RCC 7860 (cell line): ENCODE measurements at places on chromosomes 11 and 22.

GRCh38 chr11:122690384-122690783 is 34.9 kb downstream of the UBASH3B start:
- no peak for DNase-seq

GRCh38 chr11:9259981-9260837 is 4.9 kb downstream of the DENND5A start:
- no peak for DNase-seq

DNA sequence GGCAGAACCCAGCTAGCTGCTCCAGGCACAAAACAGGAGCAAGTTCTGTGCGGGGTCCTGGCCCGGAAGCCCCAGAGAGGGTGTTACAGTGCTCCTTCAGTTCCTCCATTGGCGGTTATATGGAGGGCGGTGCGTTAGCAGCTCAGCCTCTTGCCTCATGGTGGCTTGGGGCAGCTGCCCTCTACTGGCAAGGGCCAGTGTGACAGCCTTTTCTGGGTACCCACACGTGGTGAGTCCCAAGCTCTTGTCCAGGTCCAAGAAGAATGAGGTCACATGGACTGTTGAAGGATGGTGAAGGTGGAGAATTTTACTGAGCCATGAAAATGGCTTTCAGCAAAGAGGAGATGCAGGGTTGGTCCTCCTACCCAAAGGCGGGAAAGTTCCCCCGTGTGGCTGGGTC is 100.5 kb downstream of the WT1 start:
- no peak for DNase-seq

- DNase-seq = no peak
Measured at GRCh38 chr11:93468290-93468689, 74.9 kb downstream of the SMCO4 start.

DNA sequence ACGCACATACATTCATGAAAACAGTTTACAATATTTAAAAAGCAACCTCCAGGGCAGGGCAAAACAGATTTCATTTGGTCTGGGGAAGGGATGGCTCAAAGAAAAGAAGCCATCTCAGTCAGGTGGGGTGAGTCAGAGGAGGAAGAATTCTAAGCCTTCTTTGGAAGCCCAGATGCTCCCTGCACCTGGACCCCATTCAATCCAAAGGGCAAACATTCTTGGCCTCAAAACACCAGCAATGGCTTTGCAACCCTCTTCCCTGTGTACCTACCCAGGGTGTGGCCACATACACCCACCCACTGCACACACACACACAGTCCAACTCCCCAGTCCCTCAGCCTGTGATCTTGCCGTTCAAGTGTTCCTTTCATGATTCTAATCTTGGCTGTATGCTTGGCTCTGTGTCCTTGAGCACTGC is 2.0 kb downstream of the KCNE3 start:
- DNase-seq = no peak

- peak; percentile 75 for DNase-seq
Measured at GRCh38 chr22:42313804-42314581, 43.5 kb upstream of the TCF20 start.

DNA sequence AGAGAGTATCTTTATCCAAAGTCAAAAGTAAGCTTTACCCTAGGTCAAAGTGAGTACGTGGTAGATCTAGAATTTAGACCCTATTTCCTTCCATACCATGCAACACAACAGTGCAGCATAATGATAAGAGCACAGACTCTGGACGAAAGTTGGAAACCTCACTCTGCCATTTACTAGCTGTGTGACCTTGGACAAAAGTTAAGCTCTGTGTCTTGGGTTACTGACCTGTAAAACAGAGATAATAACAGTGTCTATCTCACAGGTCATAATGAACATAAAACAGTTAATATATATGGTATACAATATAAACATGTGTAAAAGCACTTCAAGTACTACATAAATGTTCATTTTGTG is 13.6 kb upstream of the CHRNA10 start:
- DNase-seq = no peak

GRCh38 chr11:46039990-46040389 is 81.3 kb downstream of the PHF21A start:
- DNase-seq = no peak

DNA sequence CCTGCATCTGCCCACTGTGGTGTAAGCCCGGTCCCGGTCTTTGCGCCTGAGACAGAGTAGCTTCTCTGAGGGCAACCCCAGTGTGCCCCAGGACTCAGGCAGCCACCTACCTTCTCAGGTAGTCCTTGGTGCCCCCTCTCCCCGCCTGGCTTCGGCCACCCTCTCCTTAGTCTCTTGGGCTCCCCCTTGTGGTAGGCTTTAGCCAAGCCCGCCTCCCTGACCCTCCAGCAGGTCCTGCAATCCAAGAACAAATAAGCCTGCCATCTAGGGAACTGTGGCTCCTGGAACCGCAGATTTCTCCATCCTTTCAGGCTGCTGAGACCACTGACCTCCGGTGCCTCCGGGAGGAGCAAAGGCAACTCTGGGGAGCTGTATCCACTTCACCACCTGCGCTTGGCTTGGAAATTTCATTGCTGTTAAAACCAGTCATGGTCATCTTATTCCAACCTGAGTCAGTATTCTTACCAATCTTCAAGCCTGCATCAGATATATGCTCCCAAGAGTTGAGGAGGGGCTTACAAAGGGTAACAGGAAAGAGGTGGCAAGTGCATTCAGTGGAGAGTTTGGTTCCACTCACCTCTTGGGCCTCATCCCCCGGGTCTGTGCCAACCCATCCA is 52.8 kb upstream of the TENM4 start:
- DNase-seq = peak; percentile 43

DNA sequence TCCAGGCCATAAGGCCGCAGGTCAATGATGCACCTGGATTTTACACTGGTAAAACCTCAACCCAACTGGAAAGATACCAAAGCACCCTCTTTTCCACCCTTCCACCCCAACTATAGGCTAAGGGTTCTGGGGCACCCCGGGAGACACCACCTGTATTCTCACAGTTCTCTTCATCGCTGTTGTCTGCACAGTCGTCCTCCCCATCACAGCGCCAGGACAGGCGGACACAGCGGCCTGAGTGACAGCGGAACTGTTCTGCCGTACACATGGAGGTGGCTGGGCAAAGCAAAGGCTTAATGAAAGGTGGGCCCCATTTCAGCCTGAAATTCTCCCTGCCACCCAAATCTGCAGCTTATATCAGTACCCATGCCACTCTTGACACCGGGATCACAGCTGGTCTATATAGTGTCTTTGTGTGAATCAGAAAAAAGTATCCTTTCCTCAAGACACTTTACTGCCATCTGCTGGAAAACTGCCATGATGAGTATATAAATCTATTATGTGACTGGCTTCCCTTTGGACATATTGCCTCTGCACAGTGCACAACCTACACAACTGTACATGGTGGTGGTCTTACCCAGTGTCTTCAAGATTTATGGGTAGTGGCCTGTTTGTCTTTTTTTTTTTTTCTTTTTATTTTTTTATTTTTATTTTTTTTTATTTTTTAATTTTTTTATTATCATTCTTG is 21.5 kb downstream of the LRP4 start:
- peak; percentile 29 for DNase-seq

- no peak for DNase-seq
Measured at GRCh38 chr11:75313513-75314272, 37.8 kb downstream of the ARRB1 start.

DNA sequence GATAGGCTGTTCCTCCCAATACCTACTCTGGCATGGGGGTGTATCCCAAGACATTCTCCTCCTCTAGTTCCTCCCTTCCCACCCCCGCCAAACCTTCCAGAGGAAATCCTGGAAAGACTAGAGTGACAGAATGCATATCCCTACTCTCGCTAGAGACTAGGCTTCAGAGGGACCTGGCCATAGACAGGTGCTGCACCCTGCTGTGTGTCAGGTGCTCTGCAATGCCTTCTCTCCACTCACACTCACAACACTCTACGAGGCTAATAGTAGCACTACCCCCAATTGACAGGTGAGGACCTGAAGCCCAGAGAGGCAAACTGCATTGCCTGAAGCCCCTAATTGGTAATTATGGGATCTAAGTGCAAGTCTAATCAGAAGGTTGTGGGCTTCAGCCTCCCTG is 46.2 kb upstream of the LMO1 start:
- DNase-seq = no peak

GRCh38 chr22:38203855-38204514 is 2.2 kb downstream of the MAFF start:
- no peak for DNase-seq

- DNase-seq = no peak
Measured at GRCh38 chr22:19626042-19626587, 88.2 kb upstream of the SEPTIN5 start.

DNA sequence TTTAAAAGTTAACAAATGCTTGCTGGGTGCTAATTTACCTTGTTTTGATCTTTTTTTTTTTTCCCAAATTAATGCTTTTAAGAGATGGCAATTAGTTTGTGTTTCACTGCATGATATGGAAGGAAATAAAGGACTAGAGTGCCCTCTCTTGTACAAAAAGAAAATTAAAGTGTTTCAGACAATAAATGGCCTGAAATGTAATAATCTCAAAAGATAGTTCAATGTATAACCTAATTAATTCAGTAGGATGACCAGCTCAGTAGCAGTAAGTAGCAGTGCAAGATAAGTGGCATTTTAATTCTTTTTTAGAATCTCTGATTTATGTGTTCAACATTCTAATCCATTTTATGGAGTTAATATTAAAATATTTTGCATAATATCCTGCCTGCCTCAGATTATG is 39.9 kb upstream of the MYO18B start:
- DNase-seq = no peak

DNA sequence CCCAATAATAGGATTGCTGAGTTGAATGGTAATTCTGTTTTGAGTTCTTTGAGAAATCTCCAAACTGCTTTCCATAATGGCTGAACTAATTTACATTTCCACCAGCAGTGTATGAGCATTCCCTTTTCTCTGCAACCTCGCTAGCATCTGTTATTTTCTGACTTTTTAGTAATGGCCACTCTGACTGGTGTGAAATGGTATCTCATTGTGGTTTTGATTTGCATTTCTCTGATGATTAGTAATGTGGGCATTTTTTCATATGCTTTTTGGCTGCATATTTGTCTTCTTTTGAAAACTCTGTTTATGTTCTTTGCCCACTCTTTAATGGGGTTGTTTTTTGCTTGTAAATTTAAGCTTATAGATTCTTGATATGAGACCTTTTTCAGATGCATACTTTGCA is 97.4 kb downstream of the FDX1 start:
- no peak for DNase-seq

DNA sequence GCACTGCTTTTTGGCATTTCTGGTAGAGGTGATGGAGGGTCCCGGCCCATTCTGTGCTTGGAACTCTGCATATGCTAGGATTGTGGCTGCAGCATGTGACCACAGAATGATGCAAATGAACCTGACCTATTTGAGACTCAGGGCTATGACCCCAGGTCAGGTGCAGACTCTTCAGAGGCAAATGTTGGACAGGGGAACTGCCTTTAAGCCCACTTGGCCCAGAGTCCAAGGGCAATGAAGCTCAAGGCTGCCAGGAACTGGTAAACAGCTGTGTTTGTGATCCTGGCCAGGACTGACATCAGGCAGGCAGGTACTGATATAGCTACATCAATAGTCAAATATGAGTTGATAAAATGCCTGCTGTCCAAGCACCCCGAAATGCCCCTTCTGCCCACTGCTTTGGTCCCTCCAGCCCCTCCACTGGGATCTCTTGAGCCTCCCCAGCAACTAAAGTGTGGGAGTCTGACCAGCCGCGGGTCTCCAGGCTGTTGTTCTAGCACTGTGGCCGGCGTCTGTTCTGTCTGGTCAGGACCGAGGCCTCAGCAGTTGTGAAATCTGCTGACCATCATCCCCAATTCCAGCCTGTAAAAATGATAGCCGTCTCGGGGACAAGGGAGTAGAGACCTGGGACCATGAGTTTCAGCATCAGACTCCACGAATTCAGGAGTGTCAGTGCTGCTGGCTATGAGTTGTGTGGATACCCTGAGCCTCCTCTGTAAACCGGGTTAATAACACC is 82.4 kb upstream of the EIF3D start:
- no peak for DNase-seq

- DNase-seq = no peak
Measured at GRCh38 chr22:37843741-37844089, 419 bp downstream of the ANKRD54 start.

DNA sequence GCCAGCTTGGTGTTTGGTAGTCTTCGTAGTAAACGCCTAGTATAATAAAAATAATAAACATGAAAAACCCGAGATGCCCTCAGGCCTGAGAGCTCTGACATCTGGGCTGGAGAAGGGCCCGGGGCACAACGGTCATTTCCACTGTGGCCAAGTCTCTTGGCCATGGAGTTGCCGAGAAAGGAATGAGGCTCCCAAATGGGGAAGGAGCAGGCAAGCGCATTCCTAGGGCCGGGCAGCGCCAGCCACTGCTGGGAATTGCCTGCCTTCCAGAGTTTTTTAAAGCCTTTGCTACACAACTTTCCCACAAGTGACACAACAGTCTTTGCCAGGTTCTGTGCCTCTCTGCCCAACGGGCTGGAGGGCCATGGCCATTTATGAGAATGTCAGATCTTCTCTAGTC is 103.4 kb downstream of the NAV2 start:
- DNase-seq = no peak

GRCh38 chr11:63621071-63621470 is 6.8 kb upstream of the PLAAT3 start:
- DNase-seq = no peak

DNA sequence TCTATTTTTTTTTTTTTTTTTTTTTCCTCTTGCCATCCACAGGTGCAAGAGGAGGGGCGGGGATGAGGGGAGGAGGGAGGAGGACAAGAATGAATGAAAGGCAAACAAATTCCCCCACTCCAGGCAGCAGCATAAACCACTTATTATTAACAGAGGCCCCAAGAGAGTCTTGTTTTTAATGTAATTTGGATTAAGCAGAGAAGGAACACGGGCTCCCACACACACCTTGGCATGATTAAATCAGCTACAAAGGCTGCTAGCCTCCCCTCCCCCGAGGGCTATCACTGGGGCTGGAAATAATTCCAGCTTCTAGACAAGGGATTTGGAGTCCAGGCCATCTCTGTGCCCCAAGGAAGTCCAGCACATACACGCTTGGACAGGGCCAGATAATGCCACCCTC is 93.4 kb upstream of the DRD2 start:
- no peak for DNase-seq

- no peak for DNase-seq
Measured at GRCh38 chr11:130487924-130488815, 39.7 kb downstream of the ADAMTS15 start.

- no peak for DNase-seq
Measured at GRCh38 chr11:17600316-17601255, 53.5 kb downstream of the OTOG start.

GRCh38 chr11:122647736-122648275 is 7.7 kb upstream of the UBASH3B start:
- no peak for DNase-seq

GRCh38 chr11:31820438-31820818 is 9.3 kb upstream of the PAX6 start:
- DNase-seq = no peak

GRCh38 chr11:118060081-118060661 is 16.7 kb upstream of the TMPRSS4 start:
- DNase-seq = no peak

GRCh38 chr11:64318766-64319761 is 1.1 kb downstream of the PRDX5 start:
- DNase-seq = no peak

- no peak for DNase-seq
Measured at GRCh38 chr11:74602637-74603556, 10.5 kb downstream of the POLD3 start.

- no peak for DNase-seq
Measured at GRCh38 chr22:42338479-42338878, 68.0 kb upstream of the TCF20 start.

- no peak for DNase-seq
Measured at GRCh38 chr11:133992121-133992520, 35.4 kb upstream of the IGSF9B start.
